ENCODE measurements at places on chromosomes 12 and 14.

DNA sequence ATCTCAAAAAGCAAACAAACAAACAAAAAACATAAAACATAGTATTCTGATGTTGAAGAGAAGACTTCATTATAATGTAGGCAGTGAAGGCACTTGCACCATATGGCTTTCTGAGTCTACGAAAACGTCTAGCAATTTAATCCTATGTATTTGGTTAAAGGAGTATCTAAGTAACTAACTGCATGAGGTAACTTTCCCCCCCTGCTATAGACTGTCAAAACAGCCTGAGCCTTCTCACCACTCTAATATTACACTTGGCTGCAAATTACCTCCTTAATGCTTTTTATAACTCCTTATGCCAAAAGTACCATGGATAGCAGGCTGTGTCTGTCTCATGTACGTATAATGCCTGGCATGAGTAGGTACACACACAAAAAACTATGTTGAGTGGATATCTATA lies 607.6 kb upstream of the FLRT2 start:
- DNase-seq = no peak

- DNase-seq = peak; percentile 70
Measured at GRCh38 chr12:55072083-55072482, 52.3 kb downstream of the NEUROD4 start.

- no peak for DNase-seq
Measured at GRCh38 chr14:50425816-50426215, 29.1 kb upstream of the CDKL1 start.

GRCh38 chr14:63855281-63855680 lies 2.5 kb downstream of the SYNE2 start:
- DNase-seq = no peak

- DNase-seq = no peak
Measured at GRCh38 chr14:89793367-89793716, 161.2 kb downstream of the EFCAB11 start.

DNA sequence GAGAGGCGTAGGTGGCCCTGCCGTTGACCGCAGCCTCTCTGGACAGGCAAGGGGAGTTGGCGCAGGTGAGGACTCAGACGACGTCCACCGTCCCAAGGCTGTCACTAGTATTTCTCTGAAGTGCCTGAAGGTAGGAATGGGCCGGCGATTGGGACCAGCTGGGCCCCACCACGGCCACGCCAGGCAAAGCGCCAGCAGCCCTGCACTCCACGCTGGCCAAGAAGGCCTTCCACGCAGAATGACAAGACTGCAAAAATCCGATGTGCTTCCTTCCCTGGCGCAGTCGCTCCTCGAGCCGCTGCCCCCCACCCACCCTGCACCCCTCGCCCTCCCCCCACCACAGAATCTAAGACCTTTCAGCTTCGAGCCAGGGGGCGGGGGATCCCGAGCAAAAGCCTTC lies 17.3 kb upstream of the MLXIP start:
- peak; percentile 63 for DNase-seq

DNA sequence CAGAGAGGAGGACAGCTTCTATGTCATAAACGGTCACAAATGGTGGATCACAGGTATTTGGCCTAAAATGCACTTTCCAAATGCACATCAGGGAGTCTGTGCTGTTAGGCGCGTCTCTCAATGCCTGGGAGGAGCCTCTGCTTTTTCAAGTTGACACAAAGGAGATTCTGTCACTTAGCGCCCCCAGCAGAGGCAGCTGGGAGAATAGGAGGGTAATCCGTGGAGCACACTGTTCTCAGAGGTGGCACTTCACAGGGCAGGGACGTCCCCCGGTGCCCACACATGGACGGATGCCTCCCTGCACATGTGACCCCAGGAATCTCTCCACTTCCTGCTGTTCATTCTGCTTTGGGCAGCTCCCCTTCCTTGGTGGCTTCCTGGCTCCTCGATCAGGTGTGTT lies 19.4 kb upstream of the ALDH2 start:
- no peak for DNase-seq

- DNase-seq = no peak
Measured at GRCh38 chr12:104535369-104535768, 78.6 kb downstream of the CHST11 start.

DNA sequence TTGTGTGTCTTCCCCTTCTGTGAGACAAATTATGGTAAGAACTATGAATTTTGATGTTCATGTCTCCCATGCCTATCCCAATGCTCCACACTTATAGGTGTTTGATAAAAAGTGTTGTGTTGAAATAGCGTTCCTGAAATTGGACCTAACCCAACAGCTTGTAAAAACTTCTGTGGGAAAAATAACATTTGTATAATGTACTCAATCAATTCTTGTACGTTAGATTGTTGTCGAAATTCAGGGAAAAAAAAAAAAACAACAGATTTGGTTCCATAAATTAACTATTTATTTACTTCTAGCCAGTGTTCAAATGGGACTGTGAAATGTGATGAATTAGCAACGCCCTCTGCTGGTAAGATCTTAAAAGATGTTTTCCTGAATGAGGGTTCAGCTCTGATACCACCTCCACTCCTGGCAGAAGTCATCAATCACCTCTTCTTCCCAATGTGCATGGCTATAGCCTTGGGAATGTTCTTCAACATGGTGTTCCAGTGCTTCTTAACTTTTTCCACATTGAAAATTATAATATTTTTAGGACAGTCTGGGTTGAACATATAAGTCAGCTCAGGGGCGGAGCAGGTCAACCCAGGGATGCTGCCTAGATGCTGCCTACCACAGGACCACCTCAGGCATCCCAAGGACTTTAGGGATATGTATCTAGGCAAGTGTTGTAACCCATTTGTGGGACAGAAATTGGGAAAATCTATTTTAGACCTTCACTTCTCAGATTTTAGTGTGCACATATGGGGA lies 170.6 kb downstream of the OTOGL start:
- no peak for DNase-seq

DNA sequence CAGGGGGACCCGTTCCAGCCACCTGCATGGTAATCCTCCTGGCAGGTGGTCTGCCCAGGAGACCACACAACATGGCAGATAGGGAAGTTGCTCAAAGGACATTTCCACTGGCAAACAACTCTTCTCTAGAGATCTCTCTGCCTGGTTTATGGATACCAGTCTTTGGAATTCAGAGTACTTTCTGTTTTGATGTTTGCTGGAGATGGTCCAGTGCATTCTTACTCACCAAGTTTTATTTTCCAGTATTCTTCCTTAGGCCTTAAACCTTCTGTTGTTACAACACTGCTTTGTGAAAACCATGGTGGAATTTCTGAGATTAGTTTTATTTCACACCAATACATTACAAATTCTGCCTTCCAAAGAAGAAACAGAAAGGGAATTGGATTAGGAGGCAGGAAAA lies 428.3 kb downstream of the FUT8 start:
- DNase-seq = no peak

DNA sequence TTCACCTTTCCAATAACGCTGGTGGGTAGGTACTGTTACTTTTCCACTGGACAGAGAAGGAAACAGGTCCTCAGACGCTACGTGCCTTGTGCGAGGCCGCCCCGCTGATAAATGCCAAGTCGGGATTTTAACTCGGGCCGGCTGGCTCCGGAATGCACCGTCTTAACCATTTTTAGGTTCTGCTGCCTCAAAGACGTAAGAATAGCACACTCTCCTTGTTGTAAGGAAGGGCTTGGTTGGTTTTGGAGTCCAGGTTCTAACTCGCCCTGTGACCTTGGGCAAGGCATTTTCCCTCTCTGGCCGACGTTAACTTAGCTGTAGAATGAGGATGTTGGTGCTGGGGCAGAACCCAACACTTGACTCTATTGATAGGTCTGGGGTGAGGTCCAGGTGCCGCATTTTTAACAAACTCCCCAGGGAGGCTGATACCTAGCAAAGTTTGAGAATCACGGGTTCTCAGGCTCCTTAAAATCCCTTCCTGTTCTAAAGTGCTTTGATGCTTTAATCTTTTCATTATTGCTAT lies 814 bp downstream of the ANKRD13A start:
- no peak for DNase-seq

GRCh38 chr14:106436310-106436905 lies 910.0 kb downstream of the TMEM121 start:
- peak; percentile 42 for DNase-seq

DNA sequence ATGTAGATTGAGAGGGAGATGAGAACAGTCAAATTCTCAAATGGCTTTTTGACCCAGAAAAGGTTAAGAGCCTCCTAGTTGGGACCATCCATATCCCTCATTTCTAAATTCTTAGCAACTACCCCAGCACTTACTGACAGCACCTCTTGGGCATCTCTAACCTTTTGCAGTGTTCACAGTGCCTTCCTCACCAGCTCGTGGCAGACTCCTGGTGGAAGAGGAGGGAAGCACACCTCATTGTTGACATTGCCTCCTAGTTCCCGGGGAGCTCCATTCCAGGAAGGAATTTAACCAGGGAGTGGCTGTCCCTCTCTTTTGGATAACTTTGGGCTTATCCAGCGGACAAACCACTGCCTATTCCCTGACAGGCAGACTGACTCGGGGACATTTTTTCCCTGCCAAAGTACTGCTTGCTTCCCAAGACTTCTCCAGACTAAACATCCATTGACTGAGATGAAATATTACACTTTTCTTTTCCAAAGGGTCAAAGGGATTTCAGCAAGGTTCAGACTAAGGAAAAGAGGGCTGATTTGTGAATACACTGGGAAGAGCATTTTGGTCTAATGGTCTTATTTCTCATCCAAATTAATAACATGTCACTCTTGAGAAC lies 9.0 kb upstream of the OR6J1 start:
- DNase-seq = no peak

- DNase-seq = no peak
Measured at GRCh38 chr12:115079760-115080159, 395.8 kb upstream of the TBX3 start.

DNA sequence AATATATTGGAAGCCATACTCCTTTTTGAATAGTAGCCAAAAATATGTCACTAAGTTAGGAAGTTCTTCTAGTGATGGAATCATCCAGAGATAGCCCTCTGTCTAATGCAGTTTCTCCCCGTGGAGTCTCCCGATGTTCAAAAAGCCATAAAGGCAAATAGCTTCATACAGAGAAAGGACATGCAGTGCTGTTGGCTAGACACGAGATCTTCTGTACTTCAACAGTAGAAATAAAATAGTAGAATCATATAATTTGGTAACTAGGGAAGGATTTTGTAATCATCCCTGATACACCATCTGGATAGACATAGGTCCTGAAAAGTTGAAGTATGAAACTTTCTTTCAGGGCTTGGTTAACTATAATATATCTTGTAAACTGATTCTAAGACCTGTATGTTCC lies 27.6 kb downstream of the LRFN5 start:
- DNase-seq = no peak

DNA sequence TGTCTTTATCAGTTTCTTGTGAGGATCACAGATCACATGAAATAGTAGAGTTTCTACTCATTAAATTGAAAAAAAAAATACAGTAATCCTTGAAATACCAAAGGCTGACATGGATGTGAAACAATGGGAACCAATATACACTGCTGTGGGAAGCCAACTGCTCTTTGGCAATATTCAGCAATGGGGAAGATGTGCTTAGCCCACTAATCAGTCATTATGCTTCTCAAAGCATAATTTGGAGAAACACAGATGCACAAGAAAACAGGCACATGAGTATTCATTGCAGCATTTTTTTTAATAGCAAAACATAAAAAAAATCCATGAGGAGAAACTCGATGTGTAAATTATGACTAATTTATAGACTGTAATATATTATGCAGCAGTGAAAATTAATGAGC lies 40.6 kb downstream of the A2M start:
- DNase-seq = no peak
